ENCODE measurements at places on chromosomes 16 and 17.
A peak's percentile ranks its signal among the peaks of the same experiment; 100 is the strongest.

- no peak for DNase-seq
These were observed 41.9 kb downstream of the PIGL start for GRCh38 chr17:16258901-16259300.

DNA sequence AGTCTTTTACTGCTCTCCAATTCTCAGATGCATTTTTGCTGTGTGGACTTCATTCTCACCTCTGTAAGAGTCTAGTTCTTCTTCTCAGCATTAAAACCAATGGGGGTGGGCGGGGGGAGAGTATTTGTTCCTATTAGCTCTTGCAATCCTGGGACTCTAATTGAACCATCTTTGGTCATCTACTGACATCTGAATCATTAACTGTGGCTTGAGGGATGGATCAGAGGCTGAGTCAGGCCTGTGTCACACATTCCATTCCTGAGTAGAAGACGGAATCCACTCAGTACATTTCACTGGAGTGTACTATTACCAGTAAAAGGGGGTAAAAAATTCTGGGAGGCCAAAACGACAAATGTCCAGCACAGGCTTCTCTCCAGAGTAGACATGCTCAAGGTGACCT is 12.8 kb upstream of the ZNF23 start:
- DNase-seq, result peak; percentile 86

- no peak for DNase-seq
These were observed 870 bp upstream of the ITGA3 start for GRCh38 chr17:50055055-50055425.

- peak; percentile 34 for DNase-seq
These were observed 63.2 kb downstream of the IQCK start for GRCh38 chr16:19781226-19781625.

GRCh38 chr16:15489016-15489415 is 54.6 kb downstream of the BMERB1 start:
- DNase-seq, result no peak

GRCh38 chr17:55576237-55576995 is 65.2 kb upstream of the SMIM36 start:
- no peak for DNase-seq

- DNase-seq, result no peak
These were observed 180.9 kb downstream of the RPTOR start for GRCh38 chr17:80725517-80725916.

GRCh38 chr16:48235058-48235555 is 9.0 kb upstream of the LONP2 start:
- DNase-seq, result no peak

DNA sequence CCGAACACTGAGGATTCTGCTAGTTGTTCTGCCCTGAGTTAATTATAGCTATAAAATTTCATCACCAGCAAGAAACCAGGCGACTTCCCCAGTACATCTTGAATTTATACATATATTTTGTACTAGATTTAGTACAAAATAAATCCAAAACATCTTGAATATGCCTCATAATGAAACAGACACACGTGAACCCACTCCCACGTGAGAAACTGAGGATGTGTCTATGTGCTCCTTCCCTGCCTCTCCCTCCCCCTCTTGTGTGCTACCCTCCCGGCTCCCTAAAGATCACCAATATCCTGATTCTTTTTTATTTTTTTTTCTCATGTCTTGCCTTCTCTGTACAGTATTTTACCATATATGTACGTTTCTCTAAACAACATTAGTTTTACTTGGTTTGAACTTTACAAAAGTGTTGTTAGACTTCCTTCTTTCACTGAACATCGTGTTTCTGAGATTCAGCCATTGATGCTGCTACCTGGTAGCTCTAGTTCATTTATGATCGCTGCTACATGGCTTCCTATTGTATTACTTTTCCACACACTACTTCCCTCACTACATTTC is 1.1 kb upstream of the LCMT1 start:
- no peak for DNase-seq

- no peak for DNase-seq
These were observed 15.0 kb downstream of the MAP2K4 start for GRCh38 chr17:12035673-12036072.

Measured in non-pigmented ciliary epithelial cell (primary cell).